ENCODE measurements at places on chromosomes 4 and X.
A peak's percentile ranks its signal among the peaks of the same experiment; 100 is the strongest.

DNA sequence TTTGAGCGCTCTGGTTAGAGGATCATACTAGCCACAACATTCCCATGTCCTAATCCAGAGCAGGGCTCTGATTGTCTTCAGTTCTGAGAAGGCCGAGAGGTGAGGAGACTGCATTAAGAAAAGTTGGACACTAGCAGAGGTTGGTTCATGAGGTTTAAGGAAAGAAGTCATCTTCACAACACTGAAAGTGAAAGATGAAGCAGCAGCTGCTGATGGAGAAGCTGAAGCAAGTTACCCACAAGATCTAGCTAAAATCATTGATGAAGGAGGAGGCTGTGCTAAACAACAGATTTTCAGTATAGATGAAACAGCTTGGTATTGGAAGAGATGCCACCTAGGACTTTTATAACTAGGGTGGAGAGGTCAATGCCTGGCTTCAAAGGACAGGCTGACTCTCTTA is 36.8 kb downstream of the RAP1GDS1 start:
- no peak for DNase-seq

GRCh38 chr4:177699365-177700213 is 257.4 kb upstream of the AGA start:
- DNase-seq = no peak

- no peak for DNase-seq
Measured at GRCh38 chrX:134990475-134990800, 353 bp upstream of the SMIM10 start.

DNA sequence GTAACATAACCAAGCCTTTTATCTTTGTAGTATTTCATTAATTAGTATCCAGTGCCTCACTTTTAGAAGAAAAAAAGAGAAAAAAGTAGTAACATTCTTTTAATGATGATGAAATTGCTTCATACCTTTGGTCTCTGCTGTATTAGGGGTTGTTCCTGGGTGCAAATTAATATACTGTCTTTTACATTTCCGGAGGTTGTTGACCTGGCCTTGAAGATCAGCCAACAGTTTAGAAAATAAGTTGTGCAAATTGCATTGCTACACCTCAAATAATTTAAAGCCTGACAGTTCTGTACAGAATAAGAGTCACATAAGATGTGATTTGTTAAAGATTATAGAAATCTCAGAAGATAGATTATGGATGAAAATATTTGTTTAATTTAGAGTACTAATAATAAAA is 3.8 kb downstream of the NFKB1 start:
- no peak for DNase-seq

- no peak for DNase-seq
Measured at GRCh38 chrX:9670136-9670814, 95.4 kb downstream of the GPR143 start.

DNA sequence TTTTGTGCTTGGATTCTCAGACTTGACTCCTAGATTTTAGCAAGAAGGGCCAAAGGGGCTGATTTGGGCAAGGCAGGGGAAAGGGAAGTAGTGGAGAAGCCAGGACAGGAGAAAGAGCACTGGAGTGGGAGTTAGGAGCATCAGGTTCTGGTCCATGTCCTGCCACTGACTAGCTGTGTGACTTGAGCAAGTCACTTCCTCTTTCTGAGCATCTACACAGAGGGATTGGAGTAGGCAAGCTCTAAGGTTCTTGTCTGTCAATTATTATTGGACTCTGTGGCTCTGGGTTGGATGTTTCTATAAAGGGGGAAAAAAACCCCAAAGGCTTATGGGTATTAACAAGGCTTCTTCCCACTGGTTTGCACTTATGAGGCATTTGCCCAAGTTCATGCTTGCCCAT is 24.4 kb downstream of the PLAC1 start:
- DNase-seq = no peak

GRCh38 chrX:136260776-136261175 is 9.6 kb upstream of the MAP7D3 start:
- DNase-seq = no peak

DNA sequence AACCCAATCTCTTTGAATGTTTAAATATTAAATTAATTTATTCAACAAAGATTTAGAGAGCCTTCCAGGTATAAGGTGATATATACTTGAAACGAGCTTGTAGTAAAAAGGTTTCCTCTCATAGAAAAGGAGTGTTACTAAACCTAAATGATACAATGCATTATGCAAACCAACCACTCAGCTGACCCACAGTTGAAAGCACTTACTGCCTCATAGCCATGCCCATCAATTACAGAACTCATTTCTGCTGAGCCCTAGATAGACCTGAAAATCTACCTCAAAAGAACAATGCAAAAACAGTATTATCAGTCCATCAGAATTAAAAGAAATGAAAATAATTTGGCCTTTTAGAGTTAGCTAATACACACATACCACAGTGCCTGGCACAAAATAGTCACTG is 75.4 kb downstream of the KCNIP4 start:
- DNase-seq = no peak

DNA sequence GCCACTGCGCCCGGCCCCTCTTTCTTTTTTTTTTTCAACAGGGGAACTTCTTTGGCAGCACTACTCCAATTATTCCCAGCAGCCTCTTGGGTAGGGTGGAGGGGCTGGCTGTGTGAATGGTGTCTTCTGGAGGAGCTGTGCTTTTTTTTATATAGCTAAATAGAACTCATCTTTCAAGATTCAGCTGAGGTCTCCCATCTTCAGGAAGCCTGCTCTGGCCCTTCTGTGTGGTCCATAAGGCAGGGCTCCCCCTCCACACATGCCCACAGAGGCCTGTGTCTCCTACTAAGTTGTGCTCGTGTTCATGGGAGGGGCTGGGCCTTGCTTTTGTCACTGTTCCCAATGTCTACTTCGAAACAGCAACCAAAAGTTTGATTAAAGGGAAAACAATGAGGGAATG is 116.8 kb downstream of the AFAP1 start:
- no peak for DNase-seq

DNA sequence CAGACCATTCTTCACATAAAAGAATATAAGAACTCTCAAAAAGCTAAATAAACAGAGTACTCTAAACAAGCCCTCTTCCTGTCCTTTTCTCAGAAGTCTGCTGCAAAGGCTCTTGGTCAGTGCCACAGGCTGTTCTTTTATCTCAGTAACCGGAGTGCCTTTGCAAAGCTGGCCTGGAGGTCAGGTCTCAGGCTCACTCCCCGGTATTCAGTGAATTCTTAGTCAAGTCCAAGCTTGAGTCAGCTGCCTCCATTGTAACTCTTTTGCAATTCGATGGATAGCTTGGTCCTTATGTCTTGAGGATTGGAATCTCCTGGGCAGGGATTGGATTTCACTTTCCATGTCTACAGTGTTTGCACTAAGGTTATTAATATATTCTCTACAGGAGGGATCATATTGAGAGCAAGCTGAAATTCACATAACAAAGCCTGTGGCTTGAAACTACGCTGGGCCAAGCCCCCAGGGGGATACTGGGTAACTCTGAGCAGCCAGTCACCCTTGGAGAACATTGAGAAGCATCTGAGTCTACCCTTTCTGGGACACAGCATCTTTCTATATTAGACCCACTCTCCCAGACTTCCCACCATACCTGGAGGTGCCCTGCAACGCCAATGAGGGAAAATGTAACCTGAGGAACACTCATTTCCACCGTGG is 10.0 kb upstream of the HS6ST2 start:
- DNase-seq = no peak

- no peak for DNase-seq
Measured at GRCh38 chrX:52988985-52989917, 30.9 kb upstream of the FAM156A start.

DNA sequence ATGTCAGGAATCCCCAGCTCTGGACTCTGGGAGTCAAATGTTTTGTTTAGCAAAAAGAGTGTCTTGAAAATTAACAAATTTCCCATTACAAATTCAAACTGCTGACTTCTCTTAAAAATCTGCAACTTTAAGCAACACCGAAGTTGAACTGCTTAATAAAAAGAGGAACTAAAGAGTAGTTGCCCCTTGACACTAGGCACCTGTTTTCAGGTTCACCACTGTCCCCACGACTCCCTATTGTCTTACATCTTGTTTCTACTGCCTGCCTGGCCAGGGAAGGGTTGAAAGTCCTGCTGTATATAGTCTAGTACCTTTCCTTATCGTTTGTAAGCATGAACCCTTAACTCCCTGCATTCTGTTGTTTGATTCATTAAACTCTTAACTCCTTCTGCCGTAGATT is 173.9 kb downstream of the SCFD2 start:
- DNase-seq = no peak

DNA sequence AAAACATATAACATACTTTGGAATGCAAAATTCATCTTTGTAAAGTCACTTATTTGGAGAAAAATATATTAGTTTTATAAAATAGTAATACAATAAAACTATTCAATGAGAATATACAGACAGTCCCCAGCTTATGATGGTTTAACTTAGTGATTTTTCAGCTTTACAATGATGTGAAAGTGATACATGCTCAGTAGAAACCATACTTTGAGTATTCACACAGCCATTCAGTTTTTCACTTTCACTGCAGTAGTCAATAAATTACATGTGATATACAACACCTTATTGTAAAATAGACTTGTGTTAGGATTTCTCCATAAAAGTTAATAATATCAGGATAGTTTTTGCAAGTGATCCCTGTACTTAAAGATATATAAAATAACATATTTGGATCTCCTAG is 436.0 kb downstream of the CENPC start:
- no peak for DNase-seq

DNA sequence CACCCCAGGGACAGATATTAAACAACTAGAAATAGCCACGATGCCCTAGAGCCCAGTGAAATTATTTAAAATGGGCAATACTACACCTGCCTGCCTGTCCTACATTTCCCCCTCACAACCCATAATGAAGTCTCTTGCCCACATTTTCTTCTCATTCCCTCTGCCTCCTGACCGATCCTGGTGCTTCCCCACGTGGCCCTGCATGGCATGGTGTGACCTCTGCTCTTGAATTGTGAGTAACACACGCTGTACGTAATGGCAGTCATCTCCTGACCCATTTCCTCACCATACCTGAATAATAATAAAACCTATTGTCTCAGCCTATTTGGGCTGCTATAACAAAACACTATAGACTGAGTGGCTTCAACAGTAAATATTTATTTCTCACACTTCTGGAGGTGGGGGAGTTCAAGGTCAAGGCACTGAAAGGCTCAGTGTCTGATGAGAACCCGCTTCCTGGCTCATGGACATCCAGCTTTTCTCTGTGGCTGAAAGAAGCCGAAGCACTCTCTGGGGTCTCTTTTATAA is 77.0 kb upstream of the ENPP6 start:
- DNase-seq = no peak

DNA sequence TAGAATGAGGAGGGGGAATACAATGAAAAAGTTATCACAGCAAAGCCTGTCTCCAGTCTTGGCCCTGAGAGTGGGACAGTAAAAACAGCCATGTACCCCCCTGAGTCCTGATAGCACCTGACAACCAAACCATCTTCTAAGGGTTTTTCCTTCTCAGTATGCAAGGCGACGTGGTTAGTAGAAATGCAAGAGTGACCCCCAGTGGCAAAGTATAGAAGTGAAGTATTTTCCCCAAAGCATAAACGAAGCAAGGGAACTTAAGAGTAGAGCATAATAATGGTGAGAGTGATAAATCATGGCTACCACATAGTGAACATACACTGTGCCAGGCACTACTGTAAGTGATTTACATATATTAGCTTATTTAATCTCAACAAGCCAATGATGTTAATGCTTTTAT is 52.8 kb downstream of the FAM47C start:
- DNase-seq = peak; percentile 6

DNA sequence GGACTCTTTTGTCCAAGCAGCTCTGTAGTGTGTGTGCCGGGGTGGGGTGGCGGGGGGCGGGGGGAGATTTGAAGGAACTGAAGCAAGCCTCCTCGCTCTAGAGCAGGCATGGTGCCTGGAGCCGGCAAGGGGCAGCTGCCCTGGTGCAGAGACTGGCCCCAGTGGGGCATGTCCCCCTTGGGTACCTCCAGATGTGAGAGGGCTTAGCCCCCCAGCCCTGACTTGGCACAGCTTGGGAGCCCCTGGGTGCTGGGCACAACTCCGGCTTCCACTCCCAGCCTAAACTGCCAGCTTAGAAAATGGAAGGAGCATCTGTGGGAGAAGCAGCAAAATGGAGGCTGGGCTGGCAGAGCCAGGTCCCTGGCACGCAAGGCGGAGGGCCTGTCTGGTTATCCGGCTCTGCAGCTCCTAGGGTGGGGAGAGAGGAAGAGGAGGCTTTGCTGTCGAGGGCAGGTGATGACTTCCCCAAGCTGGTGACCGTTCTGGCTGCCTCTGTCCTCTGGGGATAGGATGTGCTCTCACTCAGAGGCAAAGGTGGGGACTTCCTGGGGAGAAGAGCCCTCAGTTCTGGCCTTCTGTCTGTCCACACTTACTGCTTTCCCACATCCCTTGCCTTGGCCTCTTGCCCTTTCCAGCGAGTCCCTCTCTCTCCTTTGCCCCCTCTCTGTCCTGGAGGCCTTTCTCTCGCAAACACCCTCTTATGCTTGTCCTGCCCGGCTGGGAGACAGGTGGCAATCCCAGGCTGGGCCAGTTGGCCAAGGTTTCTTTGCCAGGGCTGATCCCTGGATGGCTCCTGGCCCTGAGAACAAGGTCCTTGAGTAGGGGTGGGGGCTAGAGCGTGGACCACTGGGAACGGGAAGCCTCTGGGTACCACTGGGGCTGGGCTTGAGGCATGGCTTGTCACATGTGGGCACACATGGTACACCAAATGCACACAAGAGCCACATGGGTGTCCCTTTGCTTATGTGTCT is 2.0 kb downstream of the DLG3 start:
- no peak for DNase-seq

DNA sequence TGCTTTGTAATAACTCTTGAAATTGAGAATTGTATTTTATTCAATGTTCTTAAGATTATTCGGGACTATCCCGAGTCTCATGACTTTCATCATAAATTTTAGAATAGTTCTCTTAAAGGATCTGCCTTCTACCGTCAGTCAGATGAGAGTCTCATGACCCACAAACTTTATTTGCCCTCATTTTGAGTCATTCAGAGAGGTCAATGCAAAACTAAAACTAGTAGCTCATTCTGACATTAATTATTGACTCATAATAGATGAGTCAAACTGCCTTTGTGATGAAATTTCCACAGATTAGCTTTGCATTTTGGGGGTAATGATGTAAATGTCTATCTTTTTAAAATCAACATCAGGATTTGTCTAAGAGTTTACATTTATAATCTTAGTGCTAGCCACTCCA is 1527.3 kb downstream of the TECRL start:
- DNase-seq = no peak

DNA sequence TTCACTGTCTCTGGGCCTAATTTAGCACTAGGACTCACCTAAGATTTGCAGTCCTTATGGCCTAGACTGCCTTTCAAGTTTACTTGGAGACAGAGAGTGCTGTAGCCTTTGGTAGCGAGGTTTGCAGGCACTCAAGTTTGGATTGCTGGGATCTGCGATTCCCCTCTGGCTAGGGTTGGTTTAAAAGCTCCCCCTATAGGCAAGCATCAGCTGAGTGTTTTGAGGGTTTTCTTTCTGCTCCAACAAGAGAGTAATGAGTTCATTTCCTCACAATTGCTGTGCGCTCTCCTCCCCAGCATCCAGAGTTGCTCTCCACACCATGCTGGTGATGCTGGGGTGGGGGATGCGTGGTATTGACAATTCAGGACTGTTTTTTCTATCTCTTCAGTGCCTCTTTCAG is 206.9 kb downstream of the GLUD2 start:
- no peak for DNase-seq

- no peak for DNase-seq
Measured at GRCh38 chr4:13102092-13102742, 381.9 kb downstream of the RAB28 start.

GRCh38 chr4:123298261-123298660 is 98.3 kb upstream of the SPRY1 start:
- no peak for DNase-seq
